ENCODE measurements at places on chromosomes 6 and 20.

DNA sequence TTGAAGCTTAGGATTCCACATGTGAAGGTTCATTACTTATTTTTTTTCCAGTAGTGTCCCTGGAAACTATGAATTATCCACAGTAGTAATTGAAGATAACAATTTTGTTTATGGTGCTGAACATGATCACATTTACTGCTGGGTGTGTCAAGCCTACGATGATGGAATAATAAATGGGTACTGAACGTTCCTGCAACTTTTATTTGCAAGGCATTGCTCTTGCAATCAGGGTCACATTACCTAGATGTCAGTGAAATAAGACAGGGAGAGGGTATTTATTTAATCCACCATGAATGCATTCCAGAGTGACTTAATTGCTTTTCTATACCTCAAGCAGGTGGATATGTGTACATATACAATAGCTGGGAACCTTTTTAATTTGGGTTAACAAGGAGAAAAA lies 27.0 kb upstream of the MLIP start:
- no peak for DNase-seq

- no peak for DNase-seq
Observed at GRCh38 chr6:44285552-44286284, 15.5 kb downstream of the TMEM151B start.

DNA sequence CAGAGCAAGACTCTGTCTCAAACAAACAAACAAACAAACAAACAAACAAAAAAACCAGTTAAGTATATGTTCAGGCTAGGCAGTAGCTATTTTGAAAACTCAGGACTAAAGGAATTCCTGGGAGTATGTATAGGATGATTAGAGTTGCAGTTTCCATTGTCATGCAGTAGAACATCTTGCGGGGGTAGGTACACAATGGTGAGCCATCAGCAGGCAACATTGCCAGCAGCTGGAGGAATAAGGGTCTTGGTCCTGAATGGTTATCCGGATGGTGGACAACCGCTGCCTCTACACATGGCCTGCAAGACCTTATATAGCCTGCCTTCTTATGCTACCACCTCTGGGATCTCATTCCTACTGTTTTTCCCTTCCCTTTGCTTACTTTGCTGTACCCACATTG lies 297.5 kb downstream of the SOX4 start:
- DNase-seq = no peak

GRCh38 chr20:39076958-39077357 lies 114.8 kb downstream of the DHX35 start:
- DNase-seq = no peak

DNA sequence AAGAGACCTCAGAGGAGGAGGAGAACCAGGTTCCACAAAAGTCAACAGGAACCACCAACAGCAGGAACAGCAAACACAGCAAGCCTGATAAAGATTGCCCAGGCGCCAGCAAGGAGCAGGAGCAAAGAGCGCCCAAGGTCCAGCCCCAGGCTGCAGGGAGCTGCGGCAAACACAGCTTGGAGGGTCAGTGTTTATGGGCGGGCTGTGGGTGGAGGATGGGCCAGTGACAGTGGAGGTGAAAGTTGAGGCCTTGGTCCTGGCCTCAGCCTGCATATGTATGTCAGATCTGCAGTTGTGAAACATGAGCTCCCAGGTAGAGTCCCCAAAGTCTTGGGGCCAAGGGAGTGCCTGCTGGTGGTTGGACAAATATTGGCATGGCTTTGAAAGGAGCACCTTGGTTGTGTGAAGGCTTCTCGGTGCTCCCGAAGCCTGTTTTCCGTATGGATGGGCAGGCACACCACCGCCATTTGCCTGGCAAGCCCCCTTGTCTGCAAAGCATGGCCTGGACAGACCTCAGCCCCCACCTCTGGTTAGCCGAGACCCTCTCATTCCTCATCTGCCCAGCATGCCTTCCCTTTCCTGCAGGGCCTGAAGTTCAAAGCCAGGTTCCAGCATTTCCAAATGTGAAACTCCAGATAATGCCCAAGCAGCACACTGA lies 2.0 kb upstream of the CAPN11 start:
- DNase-seq = no peak

GRCh38 chr20:13265941-13266340 lies 44.9 kb downstream of the ISM1 start:
- no peak for DNase-seq

DNA sequence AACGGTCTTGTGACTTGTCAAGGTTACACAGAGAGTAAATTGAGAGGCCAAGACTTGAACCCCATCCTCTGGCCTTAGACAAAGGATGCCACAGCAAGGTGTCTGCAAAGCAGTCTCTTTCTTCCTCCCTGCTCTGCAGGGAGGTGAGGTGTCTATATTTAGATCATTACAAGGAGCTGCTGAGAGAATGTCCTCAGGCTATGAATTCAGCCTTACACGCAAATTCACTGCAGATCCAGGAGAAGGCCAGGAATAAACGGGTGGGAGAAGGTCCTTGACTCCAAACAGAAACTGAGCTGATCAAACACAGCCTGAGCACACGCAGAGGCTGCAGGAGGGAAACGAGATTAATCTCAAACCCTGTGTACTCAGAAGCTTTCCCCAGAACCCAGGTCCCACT lies 48.6 kb upstream of the PTPRT start:
- DNase-seq = no peak

DNA sequence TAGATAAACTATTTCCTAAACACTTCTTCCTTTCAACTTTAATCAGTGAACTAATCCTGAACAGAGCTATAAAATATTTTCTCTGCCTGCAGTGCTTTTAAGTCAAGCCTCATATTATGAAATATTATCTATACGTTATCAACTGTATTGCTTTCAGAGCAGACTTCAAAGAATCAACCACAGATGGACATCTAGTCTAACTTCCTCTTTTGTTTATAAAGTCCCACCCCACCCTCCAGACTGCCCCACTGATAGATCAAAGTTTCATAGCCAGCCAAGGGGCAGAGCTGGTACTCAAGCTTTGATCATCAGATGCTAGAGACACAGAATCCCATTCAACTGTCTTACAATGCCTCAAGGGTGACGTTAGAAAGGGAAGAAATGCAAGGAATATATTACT lies 308.3 kb downstream of the LAMA2 start:
- DNase-seq = no peak

- DNase-seq = no peak
Observed at GRCh38 chr20:35155936-35156335, 8.8 kb upstream of the EDEM2 start.

GRCh38 chr20:45861221-45862075 lies 4.0 kb downstream of the ZSWIM3 start:
- DNase-seq = no peak

DNA sequence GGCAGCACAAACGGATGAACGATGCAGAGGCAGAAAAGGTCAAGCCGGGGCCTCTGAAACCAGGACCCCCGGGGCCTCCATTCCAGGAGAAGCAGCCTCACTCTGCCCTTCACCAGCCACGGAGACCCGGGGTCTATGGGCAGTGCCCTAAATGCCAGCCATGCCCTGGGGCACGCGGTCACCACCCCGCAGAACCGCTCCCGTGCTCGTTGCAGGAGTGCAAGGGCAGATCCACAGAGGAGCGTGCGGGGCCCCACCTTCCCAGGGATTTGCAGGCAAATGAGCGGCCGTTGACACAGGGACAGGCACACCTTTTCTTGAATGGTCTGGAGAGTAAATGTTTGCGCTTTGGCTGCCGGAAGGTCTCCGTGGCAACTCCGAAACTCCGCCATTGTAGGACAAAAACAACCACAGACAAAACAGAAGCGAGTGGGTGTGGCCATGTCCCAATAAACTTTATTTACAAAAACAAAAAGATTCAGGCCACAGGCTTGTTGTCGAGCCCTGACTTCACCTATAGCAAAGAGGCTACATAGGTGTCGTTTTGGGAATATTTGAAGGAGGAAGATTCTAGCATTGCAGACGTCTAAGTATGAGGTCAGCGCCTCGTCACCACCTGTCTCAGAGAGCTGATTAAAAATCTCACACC lies 163.3 kb downstream of the TAF4 start:
- DNase-seq = no peak

DNA sequence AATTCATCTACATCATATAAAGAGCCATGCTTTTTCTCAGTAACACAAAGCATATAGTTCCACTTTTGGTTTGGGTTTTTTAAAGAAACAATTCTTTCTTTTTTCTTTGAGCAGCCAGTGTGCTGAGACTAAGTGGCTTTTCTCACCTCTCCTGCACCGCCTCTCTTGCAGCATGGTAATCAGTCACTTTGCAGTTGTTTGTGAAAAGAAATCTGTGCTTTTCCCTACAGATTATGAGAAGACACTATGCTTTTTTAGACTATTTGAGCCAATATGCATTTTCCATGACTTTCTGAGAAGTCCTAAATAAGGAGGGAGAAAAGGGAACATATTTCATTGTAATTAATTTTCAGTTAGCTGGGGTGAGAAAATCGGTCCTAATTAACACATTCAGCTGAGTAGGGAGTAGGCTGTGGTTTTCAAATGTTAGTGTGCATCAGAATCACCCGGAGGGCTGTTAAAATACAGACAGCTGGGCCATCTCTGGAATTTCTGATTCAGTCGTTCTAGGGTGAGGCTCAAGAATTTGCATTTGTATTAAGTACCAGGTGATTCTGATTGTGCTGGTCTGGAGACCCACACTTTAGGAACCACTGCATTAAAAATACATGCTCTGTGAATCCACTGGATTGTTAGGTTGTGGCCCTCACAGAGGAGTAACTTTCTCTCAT lies 155.2 kb downstream of the TINAG start:
- no peak for DNase-seq

DNA sequence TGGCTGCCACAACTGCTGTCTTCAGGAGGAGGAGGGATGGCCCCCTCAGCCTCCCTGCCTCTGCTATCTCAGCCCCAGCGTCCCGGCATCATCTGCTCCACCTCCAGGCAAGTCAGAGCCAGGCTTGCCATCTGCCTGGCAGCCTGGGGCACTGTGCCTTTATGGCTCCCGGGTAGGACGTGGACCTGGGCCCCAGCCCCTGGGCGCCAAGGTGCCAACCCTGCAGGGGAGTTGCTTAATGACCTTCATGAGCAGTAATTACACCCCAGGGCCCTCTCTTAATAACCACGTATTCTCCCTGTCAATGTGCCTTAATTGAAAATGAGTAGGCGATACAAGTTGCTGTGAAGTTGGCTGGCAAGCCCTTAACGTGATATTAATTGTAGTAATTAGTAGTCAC lies 122.1 kb upstream of the MLN start:
- DNase-seq = no peak

DNA sequence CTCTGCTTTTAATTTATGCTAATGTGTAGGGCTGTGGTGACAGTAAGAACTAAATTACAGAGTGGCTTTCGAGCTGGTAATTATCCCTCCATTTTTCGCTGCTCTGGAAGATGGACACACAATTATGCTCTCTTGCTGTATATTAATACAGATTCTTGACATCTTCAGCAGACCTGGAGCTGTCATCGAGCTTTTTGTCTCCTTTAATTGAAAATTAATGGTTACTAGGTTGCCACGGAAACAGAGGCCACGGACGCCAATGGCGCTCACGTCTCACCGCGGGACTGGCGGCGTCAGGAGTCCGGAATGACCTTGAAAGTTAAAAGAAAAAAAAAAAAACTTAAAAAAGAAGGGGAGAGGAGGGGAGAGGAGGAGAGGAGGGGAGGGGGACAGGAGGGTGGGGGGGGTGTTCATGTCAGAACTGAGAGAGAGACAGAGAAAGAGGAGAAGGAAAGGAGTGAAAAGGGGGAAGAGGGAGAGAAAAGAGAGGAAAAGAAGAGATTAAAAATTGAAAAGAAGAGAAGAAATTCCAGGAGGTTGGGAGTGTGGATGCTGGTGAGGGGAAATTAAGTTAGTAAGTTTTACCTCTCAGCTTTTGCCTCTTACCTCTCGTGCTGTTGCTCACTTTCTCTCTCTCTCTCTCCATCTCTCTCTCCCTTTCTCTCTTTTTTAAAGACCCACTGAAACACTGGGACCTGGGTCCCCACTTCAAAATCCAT lies 22.1 kb upstream of the FOXP4 start:
- DNase-seq = no peak

DNA sequence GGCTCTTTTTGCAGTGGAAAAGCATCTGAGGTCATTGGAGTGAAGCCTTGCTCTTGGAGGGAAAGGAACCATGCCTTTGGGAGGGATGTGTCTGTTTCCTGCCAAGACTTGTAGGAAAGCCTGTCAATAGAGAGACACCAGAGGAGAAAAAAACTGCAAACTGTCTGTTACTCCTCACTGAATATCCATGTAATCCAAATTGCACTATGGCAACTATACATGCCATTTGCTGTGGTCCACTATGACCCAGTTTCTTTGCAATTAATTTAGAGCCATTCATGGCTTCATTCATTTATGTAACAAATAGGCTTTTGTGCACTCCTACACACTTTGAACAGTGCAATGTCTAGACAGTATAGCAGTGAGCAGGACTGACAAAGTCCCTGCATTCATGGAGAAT lies 296.5 kb downstream of the SLC35F1 start:
- DNase-seq = no peak

- DNase-seq = no peak
Observed at GRCh38 chr20:17304774-17305173, 77.9 kb downstream of the PCSK2 start.

- DNase-seq = no peak
Observed at GRCh38 chr20:25686081-25687067, 10.3 kb downstream of the ZNF337 start.

GRCh38 chr6:124073820-124074587 lies 270.3 kb downstream of the NKAIN2 start:
- no peak for DNase-seq

DNA sequence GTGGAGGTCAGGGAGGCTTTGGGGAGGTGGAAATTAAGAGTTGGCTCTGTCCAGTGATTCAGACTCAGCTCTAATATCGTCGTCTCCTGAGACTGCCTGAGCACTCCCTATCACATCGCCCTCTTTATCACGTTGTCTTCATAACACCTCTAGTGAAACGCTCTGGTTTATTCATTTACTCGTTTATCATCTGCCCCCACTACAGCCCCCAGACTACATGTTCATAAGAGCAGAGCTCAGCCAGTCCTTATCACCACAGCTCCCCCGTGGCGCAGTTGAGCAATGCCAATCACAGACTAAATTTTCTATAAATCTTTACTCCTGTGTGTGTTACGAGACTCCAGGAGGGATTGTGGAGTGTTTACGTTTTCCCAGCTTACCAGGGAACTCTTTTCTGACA lies 316.2 kb downstream of the ADGRB3 start:
- no peak for DNase-seq

DNA sequence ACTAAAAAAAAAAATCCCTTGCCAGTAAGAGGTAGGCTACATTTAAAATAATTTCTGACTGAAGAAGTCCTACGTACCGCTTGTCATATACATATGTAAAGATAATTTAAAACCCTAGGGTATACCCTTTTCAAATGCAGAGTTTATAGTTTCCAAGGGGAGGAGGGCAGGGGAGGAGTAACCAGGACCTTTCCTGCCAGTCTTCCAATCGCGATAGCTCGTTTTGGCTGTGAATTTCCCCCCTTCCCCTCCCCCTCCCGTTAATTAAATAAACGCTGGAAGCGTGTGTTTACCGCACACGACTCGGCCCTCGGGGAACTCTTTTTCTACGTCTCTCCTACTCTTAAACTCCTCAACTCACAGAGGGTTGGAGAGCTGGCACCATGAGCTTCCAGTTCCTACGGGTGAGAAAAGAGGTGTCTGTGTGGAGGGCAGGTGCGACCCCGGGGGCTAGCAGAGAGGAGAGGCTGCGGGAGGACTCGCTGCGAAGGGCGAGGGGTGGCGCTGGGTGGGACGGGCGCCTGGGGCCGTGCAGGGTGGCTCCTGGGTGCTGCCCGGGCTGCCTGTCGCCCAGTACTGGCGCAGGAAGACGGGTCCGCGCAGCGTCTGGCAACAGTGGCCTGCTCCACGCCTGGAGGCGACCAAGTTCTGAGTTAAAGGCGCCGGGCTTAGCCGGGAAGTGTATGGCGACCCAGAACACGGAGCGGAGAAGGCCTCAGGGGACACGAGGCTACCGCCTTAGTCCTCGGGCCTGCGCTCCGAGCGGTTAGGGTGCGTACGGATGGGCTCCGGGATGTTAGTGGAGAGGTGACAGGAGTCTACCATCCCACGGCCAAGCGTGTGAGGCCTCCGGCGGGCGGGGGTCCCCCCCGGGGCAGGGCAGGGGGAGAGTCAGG lies 4.1 kb upstream of the TFAP2C start:
- DNase-seq = no peak
